ENCODE measurements at places on chromosomes 3 and 15.

- DNase-seq: no peak
These were observed 54.7 kb upstream of the GK5 start for GRCh38 chr3:142279965-142280590.

DNA sequence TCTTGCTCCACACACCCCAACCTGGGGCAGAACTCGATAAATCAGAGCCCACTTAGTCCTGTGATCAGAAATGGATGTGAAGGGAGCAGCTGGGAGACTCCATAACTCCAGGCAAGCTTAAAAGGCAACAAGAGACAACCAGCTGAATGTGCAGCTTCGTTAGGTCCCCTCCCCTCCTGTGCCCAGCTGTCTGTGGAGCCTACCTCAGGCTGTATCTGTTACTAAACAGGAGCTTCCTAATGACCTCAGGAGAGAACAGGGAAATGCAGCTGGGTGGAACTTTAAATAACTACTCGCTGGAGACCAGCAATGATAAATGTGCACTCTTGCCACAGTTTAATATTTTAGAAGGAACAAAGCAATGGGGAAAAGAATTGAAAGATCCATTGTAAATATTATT, 25.9 kb downstream of the SLC9A9 start:
- DNase-seq: no peak

GRCh38 chr3:167084545-167084944, 295.6 kb downstream of the ZBBX start:
- no peak for DNase-seq

DNA sequence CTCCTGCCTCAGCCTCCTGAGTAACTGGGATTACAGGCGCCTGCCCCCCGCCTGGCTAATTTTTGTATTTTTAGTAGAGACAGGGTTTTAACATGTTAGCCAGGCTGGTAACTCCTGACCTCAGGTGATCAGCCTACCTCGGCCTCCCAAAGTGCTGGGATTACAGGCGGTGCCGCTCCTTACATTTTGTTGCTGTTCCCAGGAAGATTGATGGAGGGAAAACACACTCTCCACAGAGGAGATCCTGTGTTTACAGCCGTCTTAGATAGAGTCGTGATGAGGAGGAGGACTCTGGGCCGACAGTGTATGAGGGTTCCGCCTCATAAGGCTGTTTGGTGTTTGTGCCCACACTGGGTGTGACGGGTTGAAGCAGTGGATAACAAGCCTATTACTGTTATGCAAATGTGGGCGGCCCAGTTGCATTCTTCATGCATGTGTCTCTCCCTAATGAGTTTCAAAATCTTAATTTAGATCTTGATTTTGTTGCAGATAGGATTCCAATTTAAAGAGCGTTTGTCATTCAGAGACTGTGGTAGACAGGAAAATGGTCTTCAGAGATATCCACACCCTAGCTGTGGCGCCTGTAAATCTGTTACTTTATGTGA, 60.0 kb downstream of the APBA2 start:
- peak; percentile 45 for DNase-seq

DNA sequence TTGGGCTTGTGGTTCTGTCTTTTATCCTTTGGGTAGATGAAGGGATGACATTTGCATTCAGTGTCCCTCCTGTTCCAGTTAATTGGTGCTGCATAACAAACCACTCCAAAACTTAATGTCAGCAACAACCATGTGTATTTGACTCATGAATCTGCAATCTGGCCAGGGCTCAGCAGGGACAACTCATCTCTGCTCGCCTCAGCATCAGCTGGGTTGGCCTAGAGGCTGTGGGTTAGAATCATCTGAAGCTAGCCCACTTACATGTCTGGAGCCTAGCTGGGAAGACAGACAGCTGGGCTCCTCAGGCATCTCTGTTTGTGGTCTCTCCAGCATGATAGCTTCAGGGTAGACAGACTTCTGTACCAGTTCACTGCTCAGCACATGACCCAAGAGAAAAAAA, 92.0 kb downstream of the TMEM108 start:
- no peak for DNase-seq

DNA sequence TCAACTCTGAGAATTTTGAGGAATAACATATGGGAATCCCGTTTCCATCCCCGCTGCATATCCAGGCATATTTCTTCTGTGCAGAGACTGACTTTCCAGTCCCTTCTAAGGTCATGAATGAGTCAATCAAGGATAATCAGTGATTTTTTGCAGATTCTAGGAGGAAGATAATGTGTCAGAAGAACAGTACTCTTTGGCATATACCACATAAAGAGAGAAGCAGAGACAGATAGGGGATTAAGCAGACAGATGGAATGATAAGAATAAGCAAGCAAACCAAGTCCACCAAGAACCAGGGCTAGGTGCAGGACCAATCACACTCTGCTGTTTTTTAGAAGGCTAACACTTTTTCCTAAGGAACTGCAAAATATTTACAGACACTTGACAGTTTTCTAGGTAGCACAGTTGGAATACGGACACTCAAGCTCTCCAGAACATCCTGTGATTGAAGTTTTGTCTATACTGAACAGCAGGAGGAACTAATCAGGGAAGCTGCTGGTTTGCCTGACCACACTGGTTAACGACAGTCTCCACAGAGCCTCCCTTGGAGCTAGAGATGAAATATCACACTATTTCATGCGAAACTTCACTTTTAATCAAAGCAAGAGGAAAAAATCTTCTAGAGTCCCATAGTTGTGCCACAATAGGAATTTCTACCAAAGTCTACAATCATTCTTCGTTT, 450.0 kb upstream of the KCNMB2 start:
- DNase-seq: no peak

- no peak for DNase-seq
These were observed 760.4 kb downstream of the NTRK3 start for GRCh38 chr15:87496109-87496508.

DNA sequence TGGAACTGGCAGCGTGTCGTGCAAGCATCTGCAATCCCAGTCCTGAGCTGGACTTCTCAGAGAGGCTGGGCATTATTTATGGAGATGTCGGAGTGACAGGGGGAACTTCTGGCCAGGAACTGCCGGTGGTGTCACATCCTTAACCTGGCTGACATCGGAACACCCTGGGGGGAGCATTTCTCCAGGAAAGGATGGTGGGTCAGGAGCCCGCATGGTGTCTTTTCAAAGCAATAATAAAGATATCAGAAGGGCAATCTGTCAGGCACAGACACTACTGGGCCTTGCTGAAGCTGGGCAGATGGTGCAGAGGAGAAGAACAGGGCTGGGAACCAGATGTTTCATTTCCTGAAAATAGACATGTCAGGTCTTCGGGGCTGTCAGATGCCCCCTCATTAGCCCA, 133.5 kb downstream of the WNT7A start:
- no peak for DNase-seq

- DNase-seq: no peak
These were observed 117.7 kb upstream of the PLCL2 start for GRCh38 chr3:16767006-16767405.

DNA sequence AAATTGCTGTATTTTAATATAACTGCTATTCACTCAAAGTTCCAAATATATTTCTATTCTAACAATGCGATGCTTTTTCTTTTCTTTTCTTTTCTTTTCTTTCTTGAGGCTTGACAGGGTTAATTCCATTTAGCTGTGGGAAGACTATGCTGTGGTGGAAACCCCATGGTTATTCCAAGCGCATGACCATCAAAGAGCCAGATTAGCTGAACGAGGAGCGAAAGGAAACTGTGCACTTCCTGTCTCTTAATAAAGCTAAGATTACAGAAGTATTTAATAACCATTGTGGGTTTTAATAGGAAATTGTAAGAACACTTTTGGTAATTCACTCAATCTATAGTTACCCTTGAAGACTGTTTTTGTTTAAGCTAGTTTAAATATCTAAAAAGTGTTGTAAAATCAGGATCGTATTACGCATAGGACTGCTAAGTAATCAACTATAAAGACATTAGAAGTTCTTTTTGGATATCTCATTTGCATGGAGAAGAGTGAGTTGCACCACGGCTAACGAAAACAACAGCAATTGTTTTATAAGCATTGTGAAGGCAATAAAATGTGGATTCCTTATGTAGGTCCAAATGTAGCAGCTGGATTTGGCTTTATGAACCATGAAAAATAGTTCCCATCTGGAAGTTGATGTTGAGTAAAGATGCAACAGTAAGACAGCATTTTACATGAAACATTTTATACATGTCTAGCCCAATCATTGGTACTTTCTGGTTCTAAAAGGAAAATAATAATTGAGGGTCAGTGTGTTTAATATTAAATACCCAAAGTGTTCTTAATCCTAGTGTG, 105.4 kb downstream of the ZIC1 start:
- DNase-seq: no peak

DNA sequence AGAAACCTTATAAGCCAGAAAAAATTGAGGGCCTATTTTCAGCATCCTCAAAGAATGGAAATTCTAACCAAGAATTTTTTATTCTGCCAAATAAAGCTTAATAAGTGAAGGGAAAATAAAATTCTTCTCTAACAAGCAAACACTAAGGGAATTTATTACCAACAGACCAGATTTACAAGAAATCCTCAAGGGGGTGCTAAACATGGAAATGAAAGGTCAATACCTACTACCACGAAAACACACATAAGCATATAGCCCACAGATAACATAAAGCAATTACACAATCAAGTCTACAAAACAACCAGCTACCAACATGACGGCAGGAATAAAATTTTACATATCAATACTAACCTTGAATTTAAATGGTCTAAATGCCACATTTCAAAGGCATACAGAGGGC, 883.5 kb downstream of the SI start:
- DNase-seq: no peak

- no peak for DNase-seq
These were observed 5.5 kb downstream of the SMAD6 start for GRCh38 chr15:66707310-66708082.

GRCh38 chr15:41934843-41935242, 37.5 kb downstream of the EHD4 start:
- DNase-seq: no peak

DNA sequence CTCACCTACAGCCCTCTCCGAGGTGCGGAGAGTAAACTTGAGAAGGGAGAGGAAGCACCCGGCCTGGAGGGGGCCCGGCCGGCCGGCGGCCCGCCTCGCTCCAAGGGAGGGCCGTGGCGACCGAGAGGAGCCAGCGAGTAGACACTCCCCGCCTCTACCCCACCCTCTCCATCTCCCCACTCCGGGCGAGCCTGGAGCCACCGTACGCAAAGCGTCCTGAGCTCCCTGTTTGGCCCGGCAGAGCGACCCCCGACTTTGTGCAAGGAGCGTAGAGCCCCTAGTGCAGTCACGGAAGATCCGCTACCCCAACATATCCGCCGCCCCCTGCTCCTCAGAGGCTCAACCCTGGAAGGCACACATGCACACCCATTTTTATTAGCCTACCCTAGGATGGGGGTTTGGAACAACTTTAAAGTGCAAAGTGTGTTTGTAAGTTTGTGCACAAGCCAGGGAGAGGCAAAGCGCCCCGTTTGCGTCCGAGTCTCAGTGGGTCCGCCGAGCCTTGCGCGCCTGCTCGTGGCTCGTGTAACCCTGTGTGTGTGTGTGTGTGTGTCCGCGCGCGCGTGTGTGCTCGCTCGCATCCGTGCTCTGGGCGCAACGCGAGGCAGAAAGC, 508 bp upstream of the SMAD6 start:
- DNase-seq: no peak

- no peak for DNase-seq
These were observed 4.0 kb downstream of the SPSB4 start for GRCh38 chr3:141055136-141055535.

GRCh38 chr3:15979495-15979894, 181.7 kb upstream of the ANKRD28 start:
- no peak for DNase-seq

GRCh38 chr3:32239307-32240158, 1.1 kb downstream of the CMTM8 start:
- DNase-seq: no peak
